ENCODE measurements at places on chromosomes 5 and 9. TPM values are rescaled to one million over a fixed set of nuclear protein-coding genes. Genes with fewer than 3 reads are reported as not detected.
A peak's percentile ranks its signal among the peaks of the same experiment; 100 is the strongest.

DNA sequence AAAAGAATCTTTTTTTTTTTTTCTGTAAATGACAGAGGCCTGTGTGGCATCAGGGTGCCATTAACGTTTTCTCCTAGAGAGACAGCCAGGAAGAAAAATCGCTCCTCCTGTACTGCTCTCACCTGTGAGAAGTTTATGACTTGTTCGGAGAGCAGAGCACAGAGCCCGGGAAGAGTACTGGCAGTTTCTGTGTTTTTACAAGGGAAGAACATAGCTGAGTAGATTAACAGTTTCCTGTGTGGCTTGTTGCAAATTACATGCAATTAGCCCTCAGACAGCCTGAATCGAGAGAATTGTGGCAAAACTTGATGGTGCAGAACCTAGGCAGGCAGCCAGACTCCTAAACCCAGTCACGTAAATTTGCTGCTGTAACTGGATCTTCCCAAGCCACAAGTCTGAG is 32.1 kb downstream of the PRKACG start:
- no peaks in the 10 kb centered on the region for H3K27me3 ChIP-seq
- H3K27ac ChIP-seq = no peak overlapping the region
- H3K36me3 ChIP-seq = no peaks in the 10 kb centered on the region

- no peaks in the 10 kb centered on the region for H3K4me1 ChIP-seq
- H3K4me3 ChIP-seq = no peak overlapping the region
- no peak overlapping the region for H3K27ac ChIP-seq
- no peaks in the 10 kb centered on the region for H3K36me3 ChIP-seq
- DNase-seq = no peak
- H3K27me3 ChIP-seq = no peaks in the 10 kb centered on the region
Observed at GRCh38 chr5:170080217-170080616, 25.5 kb upstream of the FOXI1 start.

DNA sequence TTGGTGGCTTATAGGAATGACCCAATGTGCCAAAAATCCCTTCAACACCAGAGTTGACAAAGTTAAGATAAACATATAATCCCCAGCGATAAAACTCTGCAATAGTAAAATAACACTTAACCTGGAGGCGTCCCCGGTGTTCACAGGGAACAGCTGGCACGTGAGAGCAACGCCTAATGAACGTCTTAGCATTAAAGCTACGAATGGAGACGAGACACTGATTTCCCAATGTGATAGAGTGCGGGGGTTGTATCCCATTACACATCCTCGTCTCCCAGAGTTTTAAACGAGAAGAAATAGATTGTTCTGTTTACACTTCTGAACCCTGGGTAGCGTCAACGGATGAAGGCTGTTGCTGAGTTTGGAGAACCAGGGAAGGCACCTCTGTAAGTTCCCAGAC is 57.6 kb downstream of the PTCH1 start:
- H3K36me3 ChIP-seq = no peaks in the 10 kb centered on the region
- no peak for DNase-seq
- H3K4me3 ChIP-seq = no peak overlapping the region

GRCh38 chr9:976943-977837 is 735 bp downstream of the DMRT3 start:
- no peak for DNase-seq
- H3K4me1 ChIP-seq = peaks cover 24% of the 10 kb centered on the region
- H3K4me3 ChIP-seq = peak overlapping the region; percentile 11
- peaks cover 42% of the 10 kb centered on the region for H3K27me3 ChIP-seq
- H3K36me3 ChIP-seq = no peaks in the 10 kb centered on the region

GRCh38 chr5:146474065-146474464 is 26.9 kb downstream of the TCERG1 start:
- H3K27ac ChIP-seq = no peak overlapping the region
- no peak overlapping the region for H3K4me3 ChIP-seq
- no peaks in the 10 kb centered on the region for H3K36me3 ChIP-seq
- H3K27me3 ChIP-seq = no peaks in the 10 kb centered on the region
- no peak for DNase-seq

GRCh38 chr9:32618261-32618660 is 17.2 kb downstream of the TAF1L start:
- no peaks in the 10 kb centered on the region for H3K4me1 ChIP-seq
- H3K27ac ChIP-seq = no peak overlapping the region

Gene IL4
- not detected for total RNA-seq

Gene BRD8
- 34.6 TPM for total RNA-seq

Gene ANKRD18B
- total RNA-seq = 5.9 TPM

Gene SMIM23
- not detected for total RNA-seq

Gene ARHGEF39
- 1.2 TPM for total RNA-seq

Measured in vagina (tissue), 2 donors.